ENCODE measurements at places on chromosomes 11 and 22.

DNA sequence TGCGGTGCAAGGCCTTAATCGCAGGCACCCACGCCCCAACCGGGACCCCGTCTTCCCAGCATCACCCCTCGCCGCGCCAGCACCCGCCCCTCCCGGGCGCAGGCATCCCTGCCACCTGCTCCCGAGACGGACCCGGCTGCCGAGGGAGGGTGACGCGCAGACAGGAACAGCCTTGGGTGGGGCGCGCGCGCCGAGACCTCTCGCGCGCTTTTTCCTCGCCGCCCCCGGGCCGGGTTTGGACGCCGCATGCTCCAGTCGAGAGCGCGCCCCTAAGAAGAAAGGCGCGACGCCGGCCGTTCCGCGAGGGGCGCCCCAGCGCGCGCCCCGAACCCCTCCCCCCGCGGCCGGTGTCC lies 504 bp downstream of the CFL1 start:
- no peak for DNase-seq

GRCh38 chr11:113014262-113015097 lies 53.3 kb downstream of the NCAM1 start:
- DNase-seq: no peak

DNA sequence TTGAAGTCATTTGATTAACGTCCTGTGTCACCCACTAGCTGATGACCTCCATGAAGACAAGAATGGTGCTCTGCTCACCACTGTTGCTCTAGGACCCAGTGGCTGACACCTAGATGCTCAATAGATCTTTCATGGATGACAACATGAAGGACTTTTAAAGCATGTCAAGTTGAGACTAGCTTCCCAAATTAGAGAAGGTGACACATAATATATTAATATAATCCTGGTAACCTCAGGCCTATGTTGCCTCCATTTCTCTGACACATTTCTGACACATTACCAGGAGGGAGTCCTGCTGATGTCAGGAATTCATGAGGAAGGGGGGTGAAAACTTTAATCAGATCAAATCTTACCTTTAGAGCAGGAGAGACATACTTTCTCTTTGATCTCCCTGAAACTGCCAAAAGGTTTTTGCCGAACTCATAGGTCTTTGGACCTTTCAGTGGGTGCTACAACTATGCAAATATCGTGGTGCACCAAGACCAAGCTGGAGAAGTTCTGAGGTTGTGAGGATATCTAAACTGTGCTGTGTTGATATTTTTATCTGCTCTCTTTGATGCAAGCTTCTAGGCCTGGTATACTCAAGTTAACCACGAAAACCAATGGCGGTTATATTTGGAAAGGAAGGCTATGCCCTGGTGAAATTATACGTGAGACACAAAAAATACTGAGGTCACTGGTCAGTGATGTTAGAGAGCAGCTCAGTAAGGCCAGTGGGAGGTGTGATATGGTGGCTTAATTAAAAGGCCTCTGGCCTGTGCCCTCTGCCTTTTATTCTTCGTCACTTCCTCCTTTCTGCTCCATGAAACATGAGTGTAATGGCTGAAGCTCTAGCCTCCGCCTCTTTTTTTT lies 13.2 kb upstream of the AMPD3 start:
- peak; percentile 19 for DNase-seq

GRCh38 chr11:69157822-69158231 lies 2.1 kb downstream of the SMIM38 start:
- no peak for DNase-seq

GRCh38 chr11:1356007-1356435 lies 33.7 kb upstream of the BRSK2 start:
- no peak for DNase-seq
